ENCODE measurements at places on chromosomes 5 and 9. TPM values are rescaled to one million over a fixed set of nuclear protein-coding genes. Genes with fewer than 3 reads are reported as not detected.
A peak's percentile ranks its signal among the peaks of the same experiment; 100 is the strongest.

Gene DNM1
- polyA plus RNA-seq = 51.3 TPM

GRCh38 chr5:78001197-78001596 lies 225.1 kb upstream of the TBCA start:
- no peak for DNase-seq

GRCh38 chr5:113804264-113804663 lies 290.8 kb downstream of the YTHDC2 start:
- no peak for DNase-seq

GRCh38 chr9:79193501-79194223 lies 378.1 kb upstream of the TLE4 start:
- no peak for DNase-seq

DNA sequence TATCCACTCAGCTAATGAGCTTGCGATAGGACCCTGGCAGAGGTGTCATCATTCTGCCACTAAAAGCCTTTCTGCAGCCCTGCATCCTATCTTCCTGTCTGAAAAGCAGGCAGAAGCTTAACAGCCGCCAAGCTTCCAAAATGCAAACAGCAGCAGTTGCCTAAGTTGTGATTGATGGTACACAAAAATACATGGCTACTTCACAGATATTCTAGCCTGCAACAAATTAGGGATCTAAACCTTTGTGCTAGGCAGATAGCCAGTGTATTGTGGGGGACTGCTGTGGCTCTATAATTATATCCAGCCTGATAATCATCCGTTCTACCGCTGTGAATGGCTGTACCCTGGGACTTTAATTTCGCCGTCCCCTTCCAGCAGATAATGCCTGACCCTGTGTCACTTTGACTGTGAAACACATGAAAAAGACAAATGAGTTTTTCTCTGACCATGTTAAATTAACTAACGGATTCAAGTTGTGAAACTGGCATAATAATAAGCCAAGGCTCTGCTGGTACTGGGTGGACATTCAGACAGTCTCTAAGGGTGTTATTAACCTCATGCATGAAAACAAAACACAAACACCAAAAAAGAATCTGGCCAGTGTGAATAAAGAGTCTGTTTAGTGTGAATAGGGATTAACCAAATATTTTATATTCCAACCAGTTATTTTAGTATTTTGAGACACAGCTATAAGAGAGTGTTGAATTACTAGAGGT lies 45.9 kb downstream of the SEMA6A start:
- no peak for DNase-seq

DNA sequence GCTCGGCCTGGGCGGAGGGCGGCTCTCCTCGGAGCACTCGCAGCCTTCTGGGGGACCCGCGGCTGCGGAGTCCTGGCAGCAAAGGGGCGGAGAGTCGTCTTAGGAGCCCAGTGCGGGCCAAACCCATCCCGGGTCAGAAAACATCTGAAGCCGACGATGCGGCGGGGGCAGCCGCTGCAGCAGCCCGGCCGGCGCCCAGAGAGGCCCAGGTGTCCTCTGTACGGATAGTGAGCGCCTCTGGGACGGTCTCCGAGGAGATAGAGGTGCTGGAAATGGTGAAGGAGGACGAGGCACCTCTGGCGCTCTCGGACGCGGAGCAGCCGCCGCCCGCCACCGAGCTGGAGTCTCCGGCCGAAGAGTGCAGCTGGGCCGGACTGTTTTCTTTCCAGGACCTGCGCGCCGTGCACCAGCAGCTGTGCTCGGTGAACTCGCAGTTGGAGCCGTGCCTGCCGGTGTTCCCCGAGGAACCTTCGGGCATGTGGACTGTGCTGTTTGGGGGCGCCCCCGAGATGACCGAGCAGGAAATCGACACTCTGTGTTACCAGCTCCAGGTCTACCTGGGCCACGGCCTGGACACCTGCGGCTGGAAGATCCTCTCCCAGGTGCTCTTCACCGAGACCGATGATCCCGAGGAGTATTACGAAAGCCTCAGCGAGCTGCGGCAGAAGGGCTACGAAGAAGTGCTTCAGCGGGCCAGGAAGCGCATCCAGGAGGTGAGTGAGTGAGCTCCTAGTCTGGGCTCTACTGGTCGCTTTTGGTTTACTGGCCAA lies 1.2 kb downstream of the JMY start:
- DNase-seq = peak; percentile 37

- peak; percentile 14 for DNase-seq
Observed at GRCh38 chr9:76893395-76893932, 12.4 kb downstream of the PRUNE2 start.

Gene OR1L4
- polyA plus RNA-seq = not detected

Gene ENTREP1
- 48.7 TPM for polyA plus RNA-seq

Gene ZCCHC9
- 24.7 TPM for polyA plus RNA-seq

- DNase-seq = no peak
Observed at GRCh38 chr9:114374936-114375335, 12.8 kb downstream of the AKNA start.

GRCh38 chr9:35616681-35617459 lies 1.3 kb downstream of the CD72 start:
- peak; percentile 53 for DNase-seq

- DNase-seq = peak; percentile 90
Observed at GRCh38 chr9:77177143-77177893, at the start of gene VPS13A. Gene VPS13A, plus strand, starts transcription at chr9:77177534. Its CDS starts 171 bp downstream, at chr9:77177705.

Gene FRRS1L
- 0.76 TPM for polyA plus RNA-seq

GRCh38 chr5:135112008-135112725 lies 78.1 kb upstream of the PITX1 start:
- peak; percentile 68 for DNase-seq

- DNase-seq = no peak
Observed at GRCh38 chr9:8917956-8918739, 1118.6 kb upstream of the DMAC1 start.

GRCh38 chr5:80076131-80077050 lies 41.2 kb downstream of the THBS4 start:
- DNase-seq = no peak

GRCh38 chr5:154101184-154101583 lies 62.4 kb downstream of the MFAP3 start:
- DNase-seq = no peak

Gene ODF2
- polyA plus RNA-seq = 23.6 TPM

Gene MYMK
- polyA plus RNA-seq = 82.7 TPM

- DNase-seq = peak; percentile 19
Observed at GRCh38 chr5:83000428-83000827, 76.8 kb downstream of the TMEM167A start.

GRCh38 chr5:51582871-51583394 lies 199.7 kb downstream of the ISL1 start:
- DNase-seq = no peak

DNA sequence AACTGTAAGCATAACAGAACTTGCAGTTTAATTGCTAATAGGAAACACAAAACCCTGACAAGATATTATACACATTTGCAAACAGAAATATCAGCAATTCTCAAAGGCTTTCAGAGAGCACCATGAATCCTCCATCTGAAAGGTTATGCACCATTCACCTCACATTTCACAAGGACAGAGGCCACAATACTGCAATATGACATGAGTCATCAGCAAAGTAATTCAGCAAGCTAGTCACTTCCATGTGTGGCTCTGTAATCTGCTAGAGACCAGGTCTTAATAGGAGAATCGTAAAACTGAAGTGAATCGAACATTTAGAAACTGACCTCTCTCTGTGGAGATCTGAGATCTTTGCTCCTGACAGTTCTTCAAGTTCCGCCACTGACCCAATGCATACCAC lies 28.3 kb downstream of the IARS1 start:
- DNase-seq = no peak

Gene CNTFR
- polyA plus RNA-seq = 53.8 TPM

DNA sequence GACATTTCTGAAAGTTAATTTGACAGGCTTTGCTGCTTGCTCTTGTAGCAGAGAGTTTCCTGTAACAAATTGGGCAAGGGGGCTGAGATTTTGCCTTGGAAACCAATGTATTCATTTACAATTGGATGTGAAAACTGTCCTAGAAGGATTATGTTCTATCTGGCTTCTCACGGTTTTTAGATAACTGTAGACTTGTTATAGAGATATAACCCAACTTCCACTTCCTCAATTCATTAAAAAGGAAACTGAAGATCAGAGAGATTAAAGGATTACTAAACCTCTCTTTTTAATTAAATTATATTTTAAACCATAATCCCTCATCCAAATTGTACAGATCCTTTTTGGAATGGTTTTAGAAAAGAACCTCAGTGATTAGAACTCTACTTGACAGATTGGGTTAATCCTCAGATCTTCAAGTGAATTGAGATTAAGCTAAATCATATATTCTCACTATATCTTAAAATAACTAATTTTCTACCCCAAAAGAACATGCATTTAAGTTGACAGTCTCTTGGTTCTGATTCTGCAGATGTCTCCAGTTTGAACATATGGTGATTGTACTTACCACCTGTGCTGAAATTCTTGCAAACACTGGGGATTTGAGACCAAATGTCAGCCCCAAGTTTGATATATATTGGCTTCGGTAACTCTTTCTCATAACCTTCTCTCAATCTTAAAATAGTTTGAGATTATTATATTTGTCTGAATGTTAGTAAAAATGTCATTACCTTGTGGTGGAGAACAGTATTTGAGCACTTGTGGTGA lies 130.1 kb upstream of the C9orf72 start:
- DNase-seq = no peak

DNA sequence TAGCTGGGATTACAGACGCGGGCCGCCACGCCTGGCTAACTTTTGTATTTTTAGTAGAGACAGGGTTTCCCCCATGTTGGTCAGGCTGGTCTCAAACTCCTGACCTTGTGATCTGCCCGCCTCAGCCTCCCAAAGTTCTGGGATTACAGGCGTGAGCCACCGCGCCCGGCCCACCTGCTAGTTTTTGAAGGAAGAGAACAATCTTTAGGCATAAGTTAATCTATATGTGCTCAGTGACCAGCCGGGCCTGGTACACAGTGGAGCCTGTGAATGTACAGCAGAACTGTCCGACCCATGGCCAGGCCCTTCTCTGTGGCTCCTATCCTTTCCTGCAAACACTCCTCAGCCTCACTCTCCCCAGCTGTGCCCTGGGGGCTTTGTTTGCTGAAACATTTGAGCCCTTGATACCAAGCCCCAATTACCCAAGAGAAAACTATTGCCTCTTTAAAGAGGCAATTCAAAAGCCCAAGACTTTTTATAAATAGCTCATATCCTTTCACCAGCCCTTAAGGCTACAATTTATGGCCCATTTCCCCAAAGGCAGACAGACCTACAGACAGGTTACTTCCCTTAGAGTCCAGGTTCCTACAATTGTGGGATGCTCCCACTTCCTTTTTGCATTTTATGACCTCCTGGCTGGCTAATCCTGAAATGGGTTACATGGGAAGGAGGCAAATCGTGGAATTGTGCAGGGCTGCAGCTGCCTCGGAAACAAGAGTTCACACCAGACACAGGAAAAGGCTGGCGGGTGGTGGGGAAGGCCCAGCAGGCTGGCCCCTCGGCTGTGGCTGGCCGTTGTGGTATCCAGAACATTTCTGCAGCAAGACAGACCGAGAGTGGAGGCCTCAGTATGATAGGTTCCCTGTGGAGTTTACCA lies 37.5 kb downstream of the SPRY4 start:
- DNase-seq = no peak

DNA sequence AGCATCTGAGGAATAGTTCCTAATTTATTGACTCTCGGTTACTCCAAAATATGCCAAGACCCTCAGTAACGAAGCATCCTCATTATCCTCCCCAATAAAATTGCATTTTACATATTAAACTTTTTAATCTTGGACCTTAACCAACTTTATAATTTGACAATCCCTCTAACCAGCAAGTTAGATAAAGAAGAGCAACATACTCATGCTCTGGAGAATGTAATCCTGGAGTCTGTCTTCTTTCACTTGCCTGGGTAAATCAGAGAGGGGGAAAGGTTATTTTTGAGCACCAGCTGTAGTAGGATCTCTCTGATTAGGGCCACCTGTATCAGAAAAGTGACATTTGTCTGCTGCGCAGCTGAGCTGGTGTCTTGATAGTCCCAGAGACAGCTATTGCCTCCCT lies 59.8 kb downstream of the NDFIP1 start:
- DNase-seq = no peak

- DNase-seq = no peak
Observed at GRCh38 chr9:16333691-16334090, 536.8 kb downstream of the BNC2 start.

Gene EGFLAM
- 37.6 TPM for polyA plus RNA-seq

DNA sequence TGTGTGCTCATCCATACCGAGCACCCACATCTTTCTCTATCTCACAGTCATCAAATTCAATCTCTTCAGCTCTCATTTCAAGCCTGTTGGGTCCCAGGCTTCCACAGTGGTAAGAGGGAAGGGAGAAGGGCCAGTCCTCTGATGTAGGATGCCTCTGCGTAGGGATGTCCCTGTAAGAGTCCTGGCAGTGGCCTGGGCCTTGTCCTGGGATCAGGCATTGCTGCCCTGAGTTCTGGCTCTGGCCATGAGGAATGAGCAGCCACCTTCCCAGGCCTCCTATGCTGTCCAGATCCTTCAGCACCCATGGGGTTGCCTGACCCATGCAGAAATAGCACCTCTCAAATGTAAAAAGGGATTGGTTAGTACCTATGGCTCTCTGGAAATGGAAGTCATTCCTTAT lies 121.2 kb downstream of the EFNA5 start:
- DNase-seq = no peak
